ENCODE measurements at places on chromosomes 4 and X.
A peak's percentile ranks its signal among the peaks of the same experiment; 100 is the strongest.

GRCh38 chr4:110248100-110248499, 49.7 kb upstream of the ELOVL6 start:
- no peak for DNase-seq

DNA sequence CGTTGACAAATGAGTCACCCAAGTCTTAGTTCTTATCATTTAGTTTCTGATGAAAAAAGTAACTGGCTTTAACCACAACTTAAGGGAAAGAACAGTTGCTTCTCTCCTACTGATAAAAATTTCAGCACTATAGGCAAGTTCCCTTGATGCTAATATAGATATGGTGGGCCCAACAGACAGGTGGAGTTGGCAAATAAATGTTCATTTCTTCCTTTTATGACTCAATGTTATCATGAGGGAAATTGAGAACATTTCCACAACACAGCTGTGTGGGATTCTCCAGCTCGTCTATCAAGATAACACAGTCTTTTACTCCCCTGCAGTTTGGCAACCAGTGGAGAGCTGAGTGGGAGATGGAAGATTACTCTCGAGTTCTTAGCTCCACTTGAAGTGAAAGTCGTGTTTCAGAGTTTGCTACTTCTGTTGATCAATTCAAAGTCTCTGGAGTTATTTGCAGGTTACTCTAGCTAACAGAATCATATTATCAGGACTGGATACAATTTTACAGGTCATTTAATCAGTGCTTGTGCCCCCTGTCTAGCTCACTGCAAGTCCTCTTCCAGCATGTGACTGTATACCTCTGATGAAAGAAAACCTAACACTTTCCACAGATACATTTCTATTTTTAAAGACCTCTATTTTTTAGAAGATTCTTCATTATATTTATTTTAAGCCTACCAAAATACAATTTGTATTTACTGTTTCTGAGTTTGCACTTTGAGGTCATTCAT, 270.6 kb upstream of the GK2 start:
- DNase-seq, result no peak

GRCh38 chr4:55838952-55839351, 14.5 kb upstream of the EXOC1 start:
- DNase-seq, result no peak

DNA sequence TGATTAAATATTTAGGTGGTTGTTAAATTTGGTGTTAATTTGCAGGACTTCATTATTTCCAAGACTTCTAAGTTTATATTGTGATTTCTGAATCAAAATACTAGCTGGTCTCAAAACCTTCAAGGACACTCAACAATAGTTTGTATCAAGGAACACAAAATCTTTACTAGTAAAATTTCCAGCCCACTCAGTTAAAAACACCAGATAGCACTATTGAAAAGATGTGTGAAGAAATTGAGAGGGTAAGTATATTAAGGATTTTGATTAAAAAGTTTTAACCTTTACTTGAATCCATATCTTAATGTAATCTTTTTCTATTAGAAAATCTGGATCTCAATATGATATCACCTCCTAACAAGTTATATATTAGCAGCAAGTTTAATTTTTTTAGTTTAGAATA, 89.3 kb upstream of the UGT8 start:
- DNase-seq, result no peak

DNA sequence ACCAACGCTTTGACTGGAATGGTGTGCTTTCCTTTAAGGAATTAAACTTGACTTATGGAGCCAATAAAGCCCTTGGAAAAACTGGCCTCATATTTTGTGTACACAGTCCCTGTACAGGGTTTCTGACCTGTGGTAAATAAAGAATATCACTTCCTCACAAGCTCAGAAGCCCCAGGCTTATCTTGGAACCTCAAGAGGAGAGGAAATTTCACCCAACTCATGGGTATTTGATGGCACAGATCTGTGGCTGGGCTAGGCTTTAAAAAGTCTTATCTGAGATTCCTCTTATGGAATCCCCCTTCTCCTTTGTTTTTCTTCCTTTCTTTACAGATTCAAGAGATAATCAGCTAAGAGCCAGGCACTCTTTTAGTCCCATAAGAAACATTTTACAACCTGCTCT, 89.3 kb upstream of the USP38 start:
- no peak for DNase-seq

- no peak for DNase-seq
Measured at GRCh38 chr4:7894098-7894676, 45.5 kb downstream of the AFAP1 start.

DNA sequence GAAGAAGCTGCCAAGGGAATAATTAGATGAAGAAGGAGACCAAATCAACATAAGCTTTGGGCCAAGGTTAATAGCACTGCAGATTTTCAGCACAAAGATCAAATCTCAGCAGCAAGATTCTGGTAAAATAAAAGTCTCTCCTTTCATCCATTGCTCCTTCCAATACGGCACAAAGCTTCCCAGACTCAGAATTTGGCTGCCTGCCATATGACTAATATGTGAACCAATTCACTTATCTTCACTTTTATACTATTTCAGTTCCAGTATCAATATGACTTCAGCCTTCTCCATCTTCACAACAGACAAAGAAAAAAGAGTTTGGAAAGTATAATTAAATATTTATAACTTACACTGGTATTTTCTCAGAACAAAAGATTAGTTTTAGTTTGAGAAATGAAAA, 978.3 kb upstream of the GRID2 start:
- no peak for DNase-seq

DNA sequence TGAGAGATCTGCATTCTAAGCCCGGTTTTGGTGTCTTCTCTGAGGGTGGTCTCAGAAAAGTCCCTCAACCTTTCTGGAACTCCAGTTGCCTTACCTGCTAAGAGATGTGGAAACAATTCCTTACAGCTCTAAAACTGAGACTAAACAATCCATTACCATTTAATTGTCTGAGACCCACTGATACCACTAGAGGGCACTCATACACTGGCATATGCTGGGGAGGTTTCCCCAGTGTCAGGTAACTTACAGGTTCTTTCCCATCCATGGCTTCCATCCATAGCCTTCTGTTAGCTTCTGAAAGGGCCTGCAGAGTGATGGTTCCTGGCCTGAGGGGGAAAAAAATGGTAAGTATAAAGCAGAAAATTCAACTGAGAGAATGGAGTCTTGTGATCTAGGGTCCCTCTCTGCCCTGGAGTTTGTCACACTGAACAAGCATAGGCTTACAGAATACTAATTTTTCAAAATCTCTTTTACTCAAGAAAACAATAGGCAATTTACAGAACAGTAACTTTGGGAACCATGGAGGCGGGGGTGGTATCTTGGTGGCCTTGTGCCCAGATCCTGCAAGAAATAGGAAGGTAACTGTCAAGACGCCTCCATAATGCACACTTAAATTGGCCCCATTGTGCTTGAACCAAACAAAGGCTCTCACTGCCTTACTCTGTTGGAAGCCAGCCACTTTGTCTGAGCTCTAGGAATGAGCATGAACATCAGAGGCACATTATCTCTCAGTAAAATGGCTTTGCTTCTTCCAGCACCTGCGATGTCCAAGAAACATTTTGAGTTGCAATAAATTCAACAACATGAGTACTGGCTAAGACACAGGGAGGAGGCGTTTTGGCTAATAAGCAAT, 236.1 kb downstream of the OPHN1 start:
- peak; percentile 27 for DNase-seq

DNA sequence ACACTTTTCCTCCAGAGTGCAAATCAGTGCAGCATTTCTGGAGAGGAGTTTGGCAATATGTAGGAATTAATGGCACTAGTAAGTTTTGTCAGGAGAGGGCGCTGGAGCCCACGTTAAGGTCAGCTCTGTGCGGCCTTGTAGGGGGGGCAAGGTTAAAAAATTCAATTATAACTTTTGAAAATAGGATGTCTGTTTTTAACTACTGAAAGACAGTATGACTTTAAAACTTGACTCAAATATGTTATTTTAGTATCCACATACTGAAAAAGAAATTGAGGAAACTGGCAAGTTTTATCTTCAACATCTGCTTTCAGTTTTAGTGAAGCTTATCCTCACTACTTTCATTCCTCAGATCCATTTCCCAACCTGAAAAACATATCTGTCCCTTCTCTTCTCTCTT, 30.9 kb upstream of the HSD17B13 start:
- peak; percentile 58 for DNase-seq

- DNase-seq, result no peak
Measured at GRCh38 chr4:12203945-12204344, 775.3 kb upstream of the HS3ST1 start.

- DNase-seq, result peak; percentile 7
Measured at GRCh38 chr4:11138964-11139363, 289.7 kb downstream of the HS3ST1 start.

DNA sequence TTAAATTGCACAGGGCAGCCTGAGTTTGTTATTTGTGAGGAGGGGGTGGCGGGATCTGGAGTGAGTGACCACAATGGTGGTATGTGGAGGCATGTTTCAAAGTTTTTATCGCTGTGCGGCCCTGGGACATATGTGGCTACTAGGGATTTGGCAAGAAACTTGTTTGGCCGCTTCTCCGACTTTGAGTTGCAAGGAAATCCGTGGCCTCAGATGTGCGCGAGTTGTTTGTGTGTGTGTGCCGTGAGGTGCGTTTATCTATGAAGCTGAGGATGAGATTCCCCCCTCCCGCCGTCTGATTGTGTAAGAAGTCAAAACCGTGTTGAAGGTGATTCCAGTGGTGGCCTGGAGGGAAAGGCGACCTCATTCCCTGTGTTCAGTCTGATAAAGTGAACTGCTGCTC, 1.4 kb downstream of the JADE3 start:
- no peak for DNase-seq

- DNase-seq, result no peak
Measured at GRCh38 chrX:19811807-19812604, 75.4 kb downstream of the SH3KBP1 start.

- DNase-seq, result no peak
Measured at GRCh38 chr4:147901388-147901787, 169.5 kb downstream of the ARHGAP10 start.

DNA sequence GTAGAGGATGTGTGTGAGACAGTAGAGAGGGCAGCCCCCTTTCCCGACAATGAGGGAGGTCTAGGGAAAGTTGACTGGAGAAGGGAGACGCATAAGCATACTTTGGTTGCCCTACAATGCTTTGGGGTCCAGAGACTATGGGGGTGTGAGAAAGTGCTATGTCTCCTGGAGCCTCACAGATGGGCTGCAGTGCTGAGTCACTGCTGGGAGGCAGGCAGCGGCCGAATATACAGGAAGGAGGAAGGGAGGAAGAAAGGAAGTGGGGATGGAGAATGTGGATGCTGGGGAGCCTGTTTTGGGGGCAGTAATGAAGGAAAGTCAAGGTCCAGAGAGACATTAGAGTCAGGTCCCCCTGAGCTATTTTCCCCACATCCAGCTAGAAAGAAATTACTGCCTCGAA, 12.7 kb downstream of the DRP2 start:
- DNase-seq, result no peak

DNA sequence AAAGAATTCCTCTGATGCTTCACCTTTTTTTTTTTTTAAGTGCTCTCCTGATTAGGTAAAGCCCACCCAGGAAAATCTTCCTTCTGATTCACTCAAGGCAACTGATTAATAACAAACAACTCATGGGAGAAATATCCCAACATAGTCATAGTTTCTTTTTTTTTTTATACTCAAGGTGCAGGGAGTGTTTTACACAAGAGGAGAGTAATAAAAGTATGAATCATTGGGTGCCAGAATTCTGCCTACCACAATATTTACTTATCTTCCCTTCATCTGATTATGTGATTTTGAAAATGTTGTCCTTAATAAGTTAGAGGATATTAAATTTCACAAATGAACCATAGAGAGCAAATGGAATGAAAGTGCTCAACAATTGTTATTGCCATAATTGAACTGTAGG, 329.9 kb downstream of the TECRL start:
- DNase-seq, result no peak

DNA sequence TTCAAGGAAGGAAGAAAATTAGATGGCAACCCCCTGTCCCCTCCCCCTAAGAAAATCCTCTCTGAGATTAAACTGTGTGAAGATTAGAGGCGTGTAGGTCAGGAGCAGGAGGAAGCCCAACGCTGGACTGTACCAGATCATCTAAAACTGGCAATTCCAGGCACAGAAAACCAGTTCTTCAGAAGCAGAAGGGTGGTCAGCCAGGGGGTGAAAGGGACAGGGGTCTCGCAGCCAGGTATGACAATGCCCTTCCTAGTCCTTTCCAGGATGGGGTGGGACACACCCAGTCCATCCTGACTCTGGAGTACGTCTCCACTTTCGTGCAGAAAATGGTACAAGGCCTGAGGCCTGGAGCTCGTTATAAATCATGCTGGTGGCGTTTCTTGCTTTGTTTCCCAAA, 3.3 kb upstream of the RHOH start:
- DNase-seq, result no peak

DNA sequence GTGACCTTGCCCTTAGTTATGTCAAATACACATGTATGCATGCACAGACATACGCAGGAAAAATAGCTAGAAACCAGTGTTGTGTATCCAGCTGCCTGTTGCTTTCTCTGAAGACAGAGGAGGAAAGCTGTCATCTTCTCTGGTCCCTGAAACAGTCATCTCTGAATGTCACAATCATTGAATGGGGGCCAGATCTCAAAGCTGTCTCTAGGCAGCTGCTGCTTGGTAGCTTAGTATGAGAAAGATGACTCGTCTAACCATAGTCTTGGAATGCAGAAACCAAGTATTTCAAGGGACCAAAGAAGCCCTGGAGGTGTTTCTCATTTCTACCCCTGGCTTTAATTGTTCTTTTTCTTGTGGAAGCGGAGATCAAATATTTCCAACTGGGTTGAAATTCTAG, 4.0 kb downstream of the GRIA3 start:
- no peak for DNase-seq

DNA sequence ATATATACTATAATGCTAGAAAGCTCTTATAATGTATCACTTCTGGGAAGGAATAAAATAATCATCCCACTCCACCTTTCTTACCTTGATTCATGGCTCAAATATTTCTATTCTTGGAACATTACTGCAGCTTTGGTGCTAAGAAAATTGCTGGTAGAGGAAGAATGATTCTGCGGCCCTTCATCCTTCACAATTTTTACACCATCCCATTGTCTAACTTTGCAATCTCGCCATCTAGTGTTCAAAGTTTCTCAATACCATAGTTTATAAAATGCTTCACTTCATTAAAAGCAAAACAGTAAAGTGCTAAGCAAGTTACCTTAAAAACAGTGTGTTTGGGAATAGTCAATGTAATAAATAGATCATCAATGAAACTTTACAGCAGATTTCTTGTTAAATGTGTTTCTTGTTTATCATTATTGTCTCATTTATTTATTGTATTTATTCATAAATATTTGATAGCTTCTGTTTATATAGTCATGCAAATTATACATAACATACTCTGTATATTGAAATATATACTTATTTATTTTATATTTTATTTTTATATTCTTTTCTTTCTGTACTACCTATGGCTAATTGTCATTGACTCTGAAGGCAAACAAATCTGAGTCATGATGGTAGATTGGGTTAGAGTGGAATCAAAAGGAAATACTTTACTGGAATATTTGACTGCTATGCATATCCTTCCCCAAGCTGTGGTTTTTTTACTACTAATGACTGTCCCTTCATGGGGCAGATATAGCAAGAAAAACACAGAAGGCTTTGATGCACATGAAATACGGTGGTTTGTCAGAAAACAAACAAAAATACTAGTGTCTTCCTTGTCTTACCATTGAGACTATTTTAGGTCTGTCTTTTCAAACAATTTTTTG, 390.7 kb downstream of the MAPK10 start:
- DNase-seq, result peak; percentile 25

- DNase-seq, result no peak
Measured at GRCh38 chr4:10169839-10170387, 53.3 kb upstream of the WDR1 start.

GRCh38 chr4:128232719-128233118, 54.9 kb downstream of the PGRMC2 start:
- no peak for DNase-seq

All from GM20000 (cell line).